ENCODE measurements at places on chromosomes 6 and 20.

- DNase-seq: no peak
Measured at GRCh38 chr6:156866220-156867015, 89.2 kb downstream of the ARID1B start.

DNA sequence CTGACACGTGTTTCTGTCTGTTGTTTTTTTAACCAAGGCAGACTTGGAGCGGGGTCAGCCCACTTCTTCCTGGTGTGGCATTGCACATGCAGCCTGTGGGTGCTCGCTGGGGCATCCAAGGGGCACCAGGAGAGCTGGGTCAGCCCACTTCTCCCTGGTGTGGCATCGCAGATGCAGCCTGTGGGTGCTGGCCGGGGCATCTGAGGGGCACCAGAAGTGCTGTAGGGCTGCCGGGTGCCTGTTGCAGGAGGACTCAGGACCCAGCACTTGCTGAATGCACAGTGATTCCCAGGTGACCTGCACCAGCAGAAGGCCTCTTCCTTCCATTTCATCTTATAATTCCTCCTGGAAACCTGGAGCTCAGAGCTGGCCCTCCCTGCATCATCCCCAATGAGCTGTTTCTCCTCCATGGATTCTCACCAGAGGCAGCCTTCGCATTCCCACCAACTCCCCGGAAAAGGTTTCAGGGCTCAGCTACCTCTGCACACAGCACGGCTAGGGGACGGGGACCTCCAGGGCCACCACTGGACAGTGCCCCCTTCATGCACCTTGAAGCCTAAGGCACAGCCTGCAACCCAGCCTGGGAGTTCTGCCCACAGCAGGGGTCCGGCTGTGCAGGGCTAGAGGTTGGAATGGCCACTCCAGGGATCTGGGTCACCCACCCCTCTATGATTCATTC is 218.8 kb downstream of the TAF4 start:
- DNase-seq: no peak

DNA sequence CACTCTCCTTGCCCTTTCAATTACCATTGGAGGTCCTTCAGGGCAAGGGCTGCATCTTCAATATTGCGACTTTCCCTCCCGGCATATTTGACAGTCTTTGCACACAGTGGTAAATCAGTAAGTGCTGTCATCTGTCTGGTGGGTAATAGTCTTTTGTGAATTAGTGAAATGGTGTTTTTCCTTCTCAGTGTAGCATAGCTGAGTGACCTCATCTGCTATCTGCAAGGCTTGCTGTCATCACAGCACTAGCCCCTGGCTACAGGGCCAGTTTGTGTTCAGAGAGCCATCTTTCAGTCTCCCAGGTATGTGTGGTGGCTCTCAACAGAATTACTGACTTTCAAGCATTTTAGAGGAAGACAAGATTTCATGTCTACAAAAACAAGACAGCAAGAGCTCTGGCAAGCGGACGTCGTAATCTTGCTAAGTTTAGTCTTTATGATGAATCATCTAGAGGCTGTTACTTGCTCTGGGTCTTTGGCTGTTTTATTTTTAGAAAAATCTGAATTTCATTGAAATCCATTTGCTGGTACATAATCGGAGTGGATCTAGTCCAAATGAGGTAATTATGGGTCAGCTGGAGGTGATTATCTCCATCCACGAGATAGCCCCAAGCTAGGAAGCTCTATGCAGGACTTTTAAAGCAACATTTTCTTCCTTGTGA is 528.9 kb downstream of the EPM2A start:
- DNase-seq: no peak

DNA sequence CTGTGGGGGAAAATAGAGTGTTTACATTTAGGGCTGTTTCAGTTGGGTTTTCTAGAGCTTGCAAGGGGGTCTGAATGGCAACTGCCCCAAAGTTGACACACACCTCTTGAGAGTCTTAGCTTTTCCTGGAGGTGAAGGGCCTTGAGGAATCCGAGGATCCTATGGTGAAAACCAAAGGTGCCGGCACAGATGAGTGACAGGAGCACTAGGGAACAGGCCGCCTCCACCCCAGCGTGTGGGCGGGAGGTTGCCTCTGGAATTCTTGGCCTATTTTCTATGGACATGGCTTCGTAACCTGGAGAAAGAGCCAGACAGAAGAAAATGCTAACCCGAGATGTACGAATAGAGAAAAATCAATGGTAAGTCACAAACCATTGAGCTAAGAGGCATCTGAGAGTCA is 283.2 kb upstream of the FOXQ1 start:
- DNase-seq: no peak
